Right ventricle myocardium superior (tissue), 1 donor: ENCODE measurements at places on chromosomes 1 and 21.

- DNase-seq: peak; percentile 94
These were observed 20.3 kb downstream of the NEK2 start for GRCh38 chr1:211654838-211655787.

GRCh38 chr1:222081859-222082258, 340.0 kb upstream of the DUSP10 start:
- no peak for DNase-seq

DNA sequence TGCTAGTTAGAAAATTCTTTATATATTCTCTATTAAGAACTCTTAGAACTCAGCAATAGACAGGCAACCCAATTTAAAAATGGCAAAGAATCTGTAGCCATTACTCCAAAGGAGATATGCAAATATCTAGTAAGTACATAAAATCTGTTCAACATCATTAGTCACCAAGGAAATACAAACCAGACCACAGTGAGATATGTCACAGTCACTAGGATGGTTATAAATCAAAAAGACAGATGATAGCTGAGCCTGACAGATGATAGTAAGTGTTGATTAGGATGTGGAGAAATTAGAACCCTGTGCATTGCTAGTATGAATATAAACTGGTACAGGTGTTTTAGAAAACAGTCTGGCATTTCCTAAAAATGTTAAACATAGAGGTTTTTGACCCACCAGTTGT, 26.6 kb downstream of the SRSF11 start:
- no peak for DNase-seq

GRCh38 chr1:73516451-73516850, 681.5 kb downstream of the LRRIQ3 start:
- DNase-seq: no peak

DNA sequence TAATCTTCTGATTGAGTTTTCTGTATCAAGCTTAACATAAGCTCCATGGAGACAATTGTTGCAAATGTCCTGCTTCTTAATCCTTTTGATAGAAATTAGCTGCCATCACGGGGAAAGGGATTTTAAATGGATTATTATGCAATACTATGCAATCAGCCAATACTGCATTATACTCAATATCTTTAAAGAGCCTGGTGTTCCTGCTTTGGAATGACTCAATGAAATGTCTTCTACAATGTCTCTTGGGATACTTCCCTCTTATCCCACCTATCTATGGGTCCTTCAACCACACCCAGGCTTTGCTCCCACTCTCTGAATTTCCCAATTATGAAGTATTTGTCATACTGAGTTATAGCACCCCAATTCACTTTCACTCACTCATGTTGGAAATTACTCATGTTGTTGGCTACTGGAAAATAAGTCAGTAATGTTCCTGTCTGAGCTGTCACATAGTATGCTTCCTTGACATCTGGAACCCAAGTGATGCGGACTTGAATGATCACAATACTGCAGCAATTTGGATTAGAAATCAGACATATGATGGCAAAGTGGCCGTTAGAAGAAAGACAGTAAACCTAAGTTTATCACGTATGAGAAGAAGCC, 85.0 kb downstream of the TPR start:
- no peak for DNase-seq

- no peak for DNase-seq
These were observed 1.7 kb upstream of the SUMO3 start for GRCh38 chr21:44819283-44820243.

GRCh38 chr1:174775621-174776020, 224.1 kb upstream of the CACYBP start:
- no peak for DNase-seq

DNA sequence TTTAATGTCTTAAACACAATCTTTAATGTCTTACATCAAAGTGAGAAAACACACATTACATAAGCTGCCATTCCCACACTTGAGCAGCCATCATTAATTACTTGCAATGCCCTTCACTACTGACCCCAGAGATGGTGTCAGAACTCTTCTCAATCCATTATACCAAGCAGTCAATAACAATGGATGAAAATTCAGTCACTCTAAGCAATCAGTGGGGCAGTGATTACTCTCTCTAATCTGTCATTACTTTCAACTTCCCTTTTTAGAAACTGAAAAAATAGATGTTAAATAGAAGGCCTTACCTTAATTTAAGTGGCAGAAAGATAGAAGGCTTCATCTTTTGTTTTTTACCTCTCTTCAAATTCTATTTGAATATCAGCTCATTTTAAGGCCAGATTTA, 9.7 kb upstream of the FRRS1 start:
- DNase-seq: no peak

DNA sequence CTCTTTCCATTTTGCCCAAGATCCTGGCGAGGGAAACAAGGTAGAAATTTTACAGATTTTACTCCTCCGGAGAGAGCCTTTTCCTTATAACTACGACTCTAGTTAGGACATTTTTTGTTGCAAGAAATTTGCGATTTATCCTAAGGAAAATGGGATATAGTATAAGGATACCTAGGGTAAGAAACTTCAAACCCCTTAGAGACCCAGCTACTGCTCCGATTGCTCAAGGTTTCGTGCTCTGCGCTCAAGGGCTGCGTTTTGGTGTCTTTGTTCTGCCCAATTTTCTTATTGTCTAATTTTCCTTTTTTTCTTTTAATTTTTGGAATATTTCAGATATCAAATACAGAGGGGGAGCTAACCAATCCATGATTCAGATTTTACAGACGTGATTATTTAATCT, 1.5 kb downstream of the TTC3 start:
- no peak for DNase-seq

GRCh38 chr1:67755160-67755559, 70.2 kb downstream of the GADD45A start:
- no peak for DNase-seq

DNA sequence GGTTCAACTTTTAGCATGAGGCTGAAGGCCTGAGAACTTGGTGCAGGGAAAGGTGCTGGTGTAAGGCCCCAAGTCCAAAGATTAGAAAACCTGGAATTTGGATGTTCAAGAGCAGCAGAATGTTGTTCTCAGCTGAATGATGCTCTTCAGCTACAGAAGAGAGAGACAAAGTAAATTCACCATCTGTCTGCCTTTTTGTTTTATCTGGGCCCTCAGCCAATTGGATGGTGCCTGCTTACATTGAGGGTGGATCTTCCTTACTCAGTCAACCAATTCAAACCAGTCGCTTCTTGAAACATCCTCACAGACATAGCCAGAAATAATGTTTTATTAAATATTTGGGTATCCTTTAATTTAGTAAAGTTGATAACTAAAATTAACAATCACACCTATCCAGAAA, 748.2 kb upstream of the ADAMTS5 start:
- no peak for DNase-seq

DNA sequence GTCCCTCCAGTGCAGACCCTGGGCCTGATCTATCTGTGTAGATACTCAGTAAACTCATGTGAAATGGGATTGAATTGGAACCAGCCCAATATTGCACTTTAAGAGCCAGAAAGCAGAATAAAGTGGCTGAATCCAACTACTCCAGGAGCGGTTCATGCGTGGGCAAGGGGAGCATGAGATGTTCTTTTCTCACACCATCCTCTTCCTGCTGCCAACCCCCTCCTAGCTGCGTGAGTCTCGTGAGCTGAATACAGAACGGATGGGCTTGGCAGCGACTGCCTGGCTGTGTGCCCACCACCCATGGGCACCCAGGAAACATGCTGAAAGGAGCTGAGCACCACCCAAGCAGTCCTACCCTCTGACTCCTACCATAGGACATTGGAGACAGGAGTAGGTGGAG, 128.3 kb downstream of the ELAVL4 start:
- no peak for DNase-seq

GRCh38 chr1:110138956-110139355, 11.3 kb upstream of the SLC6A17 start:
- DNase-seq: no peak

- no peak for DNase-seq
These were observed 424.4 kb upstream of the RUNX1 start for GRCh38 chr21:35473496-35473895.

DNA sequence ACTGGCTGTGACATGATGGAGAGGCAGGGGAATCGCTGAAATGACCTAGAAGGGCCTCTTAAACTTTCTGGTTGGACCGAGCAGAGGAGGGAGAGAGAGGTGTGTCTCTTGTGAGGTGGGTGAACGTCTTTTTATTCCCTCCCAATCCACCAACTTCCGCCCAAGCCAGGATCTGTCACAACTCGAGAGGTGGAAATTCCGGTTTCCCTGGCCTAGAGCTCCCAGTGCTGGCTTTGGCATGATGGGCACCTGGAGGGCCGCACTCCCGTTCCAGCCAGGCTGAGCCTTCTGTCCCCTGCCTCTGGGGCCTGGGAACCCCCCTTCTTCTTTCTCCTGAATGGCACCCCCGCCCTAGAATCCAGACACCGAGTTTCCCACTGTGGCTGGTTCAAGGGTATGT, at the start of gene SEMA4A:
SEMA4A (plus strand) TSS at position 224 of the 400 bp plus-strand sequence. CDS start 994 bp downstream, outside the sequence.
- no peak for DNase-seq

DNA sequence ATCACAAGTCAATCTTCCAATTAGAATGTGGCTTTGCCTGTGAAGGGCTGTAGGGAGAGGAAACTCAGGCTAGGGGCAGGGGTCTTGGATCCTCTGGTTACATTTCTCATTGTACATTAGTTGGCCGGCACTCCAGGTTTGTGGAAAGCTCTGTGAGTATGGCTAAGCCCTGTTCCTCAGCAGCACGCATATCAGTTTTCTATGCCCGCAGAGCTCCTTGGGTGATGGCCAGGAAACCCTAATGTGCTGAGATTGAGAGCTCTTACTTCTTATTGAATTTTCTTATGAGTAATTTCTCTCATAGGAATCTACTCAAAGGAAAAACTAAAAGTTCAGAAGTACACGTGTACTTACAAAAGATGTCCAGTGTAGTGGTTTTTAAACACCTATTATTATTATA, 30.7 kb upstream of the STMN1 start:
- DNase-seq: no peak

GRCh38 chr1:68307378-68307787, 75.1 kb upstream of the WLS start:
- no peak for DNase-seq

DNA sequence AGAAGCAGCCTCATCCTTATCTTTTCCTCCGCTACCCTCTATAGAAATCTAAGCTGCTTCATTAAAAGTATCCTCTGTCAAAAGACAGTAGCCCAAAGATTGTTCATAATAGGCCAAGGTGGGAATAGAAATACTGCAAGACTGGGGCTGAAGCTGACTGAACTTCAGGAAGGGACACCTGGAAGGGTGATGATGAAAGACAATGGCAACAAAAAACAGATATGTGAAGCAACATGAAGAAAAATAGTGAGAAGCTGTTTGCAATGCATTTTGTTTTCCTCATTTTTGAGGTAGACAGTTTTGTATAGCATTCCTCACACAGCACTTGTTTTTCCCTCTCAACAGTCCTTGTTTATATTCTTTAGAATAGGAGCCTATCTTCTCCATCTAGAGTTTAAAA, 16.9 kb downstream of the DCAF8 start:
- no peak for DNase-seq

DNA sequence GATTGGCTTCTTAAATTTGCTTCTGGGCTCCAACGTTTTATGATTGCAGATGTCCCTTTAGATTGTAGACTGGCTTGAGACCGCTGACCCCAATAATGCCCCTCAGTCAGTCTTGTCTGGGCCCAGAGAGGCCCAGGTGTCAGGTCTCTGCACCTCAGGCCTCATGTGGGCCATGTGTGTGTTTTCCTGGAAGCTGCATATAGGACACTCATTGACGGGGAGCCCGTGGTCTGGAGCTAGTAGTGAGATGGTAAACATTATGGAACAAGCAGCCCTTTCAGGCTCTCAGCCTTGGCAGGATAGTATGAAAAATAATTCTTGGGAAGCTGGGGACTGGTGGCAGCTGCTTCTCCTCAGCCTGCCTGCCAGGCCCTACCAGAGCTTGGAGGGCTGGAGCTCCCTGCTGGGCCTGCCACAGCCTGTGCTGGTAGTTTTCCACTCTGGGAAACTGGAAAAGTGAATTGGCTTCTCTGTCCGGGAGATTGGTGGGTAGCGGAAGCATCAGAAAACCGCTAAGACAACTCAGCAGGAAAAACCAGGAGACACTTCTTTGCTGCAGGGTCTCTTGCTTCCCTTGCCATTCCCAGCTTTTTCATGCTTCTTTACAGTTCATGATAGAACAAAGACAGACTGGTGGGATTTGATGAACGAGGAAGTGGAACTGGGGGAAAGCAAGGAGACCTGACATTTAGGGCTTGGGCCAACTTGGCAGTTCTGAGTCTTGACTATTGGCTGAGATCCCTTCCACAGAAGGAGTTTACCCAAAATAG, 57.8 kb upstream of the HSD17B7 start:
- peak; percentile 83 for DNase-seq

DNA sequence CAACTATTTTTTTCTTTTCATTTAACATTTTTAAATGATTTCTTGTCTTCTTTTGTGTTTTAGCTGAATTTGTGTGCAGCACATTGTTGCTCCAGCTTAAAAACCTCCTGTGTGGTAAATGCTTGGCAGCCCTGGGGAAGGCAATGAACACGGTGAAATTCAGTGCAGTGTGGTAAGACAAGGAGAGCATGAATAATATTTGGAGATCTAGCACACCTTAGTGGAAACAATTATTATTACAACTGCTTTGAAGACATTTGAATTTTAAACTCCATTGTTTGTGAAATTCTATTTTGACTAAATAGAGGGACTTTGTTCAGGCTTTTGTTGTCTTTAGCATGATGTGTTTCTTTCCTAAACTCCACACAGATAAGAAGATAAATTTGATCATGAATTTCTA, 242.6 kb upstream of the CXADR start:
- DNase-seq: peak; percentile 53

- no peak for DNase-seq
These were observed 18.8 kb upstream of the ARHGEF10L start for GRCh38 chr1:17520473-17521319.

DNA sequence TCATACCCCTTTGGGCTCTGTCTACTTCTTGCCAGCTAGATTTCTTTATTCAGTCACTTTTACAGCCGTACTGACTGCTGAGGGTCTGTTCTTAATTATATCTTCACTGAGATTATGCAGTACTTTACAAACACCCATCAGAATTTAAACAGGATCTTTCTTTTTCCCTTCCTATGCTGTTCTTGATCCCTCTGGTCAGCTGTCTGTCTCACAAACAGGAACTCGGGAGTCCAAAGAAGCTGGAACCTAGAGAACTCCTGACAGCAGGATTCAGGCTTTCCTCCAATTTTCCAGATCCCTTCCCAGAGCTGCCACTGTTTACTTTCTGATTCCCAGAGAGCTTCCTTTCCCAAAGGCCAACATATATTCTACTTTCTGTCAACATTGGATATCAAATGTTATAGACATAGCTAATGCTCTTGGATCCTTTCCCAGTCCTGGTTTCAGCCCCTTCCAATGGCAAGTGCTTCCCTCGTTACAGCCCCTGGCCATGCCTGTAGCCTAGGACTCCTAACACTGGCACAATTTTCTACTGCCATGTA, 59.5 kb downstream of the ATP2B4 start:
- no peak for DNase-seq
